ENCODE measurements at places on chromosomes 16 and 17.
A peak's percentile ranks its signal among the peaks of the same experiment; 100 is the strongest.

GRCh38 chr16:20887207-20887606 is 13.0 kb downstream of the DCUN1D3 start:
- DNase-seq = no peak

DNA sequence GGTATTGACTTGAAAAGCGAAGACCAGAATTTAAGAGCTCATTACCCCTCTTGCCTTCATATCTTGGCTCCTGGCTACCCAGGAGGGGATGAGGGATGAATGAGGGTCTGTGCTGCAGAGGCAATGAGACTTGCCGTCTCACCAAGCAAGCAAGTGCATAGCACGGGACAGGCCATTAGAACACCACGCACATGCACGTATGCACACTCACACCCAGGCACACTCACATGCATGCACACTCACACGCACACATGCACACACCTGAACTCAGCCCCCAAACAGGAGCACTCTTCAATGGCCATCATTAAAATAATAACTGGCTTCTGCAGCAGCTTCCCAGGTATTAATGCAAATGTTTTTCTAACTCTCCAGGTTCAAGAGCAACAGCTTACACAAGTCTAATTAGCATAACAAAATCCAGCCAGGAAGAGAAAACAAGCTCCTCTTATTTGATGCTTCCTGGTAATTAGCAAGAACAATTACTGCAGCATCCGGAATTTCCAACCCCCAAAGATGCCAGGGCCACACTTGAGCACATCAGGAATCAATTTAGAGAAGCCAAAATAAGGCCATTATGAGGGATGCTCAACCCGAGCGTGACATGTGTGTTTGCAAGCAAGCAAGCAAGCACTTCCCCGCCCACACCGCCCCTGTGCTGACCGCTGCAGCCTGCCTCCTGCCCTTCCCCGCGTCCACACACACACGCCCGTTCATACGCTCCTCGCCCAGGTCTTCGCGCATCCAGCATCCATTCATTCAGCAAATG is 171.6 kb upstream of the TNRC6C start:
- DNase-seq = no peak

- no peak for DNase-seq
These were observed 55.7 kb downstream of the CENPV start for GRCh38 chr17:16297367-16298139.

GRCh38 chr16:80936410-80936809 is 70.3 kb downstream of the CMC2 start:
- DNase-seq = peak; percentile 52

DNA sequence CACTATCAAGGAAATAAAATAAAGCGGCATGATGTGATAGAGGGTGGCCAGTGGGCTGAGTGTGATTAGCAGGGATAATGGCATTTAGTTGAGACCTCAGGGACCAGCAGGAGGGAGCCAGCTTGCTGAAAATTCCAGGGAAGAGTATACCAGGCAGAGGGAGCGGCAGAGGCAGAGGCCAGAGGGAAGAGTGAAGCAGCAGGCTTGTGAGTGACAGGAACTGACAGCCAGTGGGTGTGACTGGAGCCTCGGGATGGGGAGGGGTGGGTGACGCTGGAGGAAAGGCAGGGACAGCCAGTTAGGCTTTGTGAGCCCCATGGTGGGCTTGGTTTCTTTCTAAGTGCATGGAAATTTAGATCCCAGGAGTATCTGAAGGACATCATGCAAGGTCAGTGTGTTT is 209.7 kb upstream of the CACNG3 start:
- no peak for DNase-seq

- peak; percentile 12 for DNase-seq
These were observed 10.1 kb upstream of the TMEM219 start for GRCh38 chr16:29951625-29952365.

- no peak for DNase-seq
These were observed 87.0 kb downstream of the ABCC1 start for GRCh38 chr16:16036359-16036792.

DNA sequence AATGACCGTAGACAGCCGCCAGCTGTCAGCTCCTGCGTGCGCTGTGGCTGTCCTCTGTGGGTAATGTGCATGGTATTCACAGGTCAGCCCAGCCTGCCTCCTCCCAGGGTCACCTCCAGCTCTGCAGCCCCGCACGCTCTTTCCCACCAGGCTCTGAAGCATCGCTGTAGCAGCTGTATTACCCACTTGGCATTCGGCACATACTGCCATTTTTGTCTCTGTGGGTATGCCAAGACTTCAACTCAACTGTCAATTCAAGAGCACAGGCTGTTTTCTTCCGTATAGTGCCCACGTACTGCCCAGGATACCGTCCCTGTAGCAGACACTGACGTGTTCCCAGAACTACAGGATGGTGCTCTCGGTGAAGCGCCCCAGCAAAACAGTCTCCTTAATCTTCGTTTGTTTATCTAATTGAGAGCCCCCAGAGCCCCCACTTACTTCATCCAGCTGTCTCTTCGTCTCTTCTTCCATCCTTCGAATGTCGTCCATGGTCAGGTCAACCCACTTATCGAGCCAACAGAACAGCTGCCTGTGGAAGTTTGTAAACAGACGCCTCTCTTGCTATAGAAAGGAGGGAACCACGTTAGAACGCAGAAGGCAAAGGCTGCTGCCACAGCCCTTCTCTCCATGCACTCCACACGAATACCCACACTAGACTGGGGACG is 17.4 kb upstream of the INPP5K start:
- no peak for DNase-seq

GRCh38 chr17:47694581-47695428 is 844 bp downstream of the TBKBP1 start:
- DNase-seq = peak; percentile 62

DNA sequence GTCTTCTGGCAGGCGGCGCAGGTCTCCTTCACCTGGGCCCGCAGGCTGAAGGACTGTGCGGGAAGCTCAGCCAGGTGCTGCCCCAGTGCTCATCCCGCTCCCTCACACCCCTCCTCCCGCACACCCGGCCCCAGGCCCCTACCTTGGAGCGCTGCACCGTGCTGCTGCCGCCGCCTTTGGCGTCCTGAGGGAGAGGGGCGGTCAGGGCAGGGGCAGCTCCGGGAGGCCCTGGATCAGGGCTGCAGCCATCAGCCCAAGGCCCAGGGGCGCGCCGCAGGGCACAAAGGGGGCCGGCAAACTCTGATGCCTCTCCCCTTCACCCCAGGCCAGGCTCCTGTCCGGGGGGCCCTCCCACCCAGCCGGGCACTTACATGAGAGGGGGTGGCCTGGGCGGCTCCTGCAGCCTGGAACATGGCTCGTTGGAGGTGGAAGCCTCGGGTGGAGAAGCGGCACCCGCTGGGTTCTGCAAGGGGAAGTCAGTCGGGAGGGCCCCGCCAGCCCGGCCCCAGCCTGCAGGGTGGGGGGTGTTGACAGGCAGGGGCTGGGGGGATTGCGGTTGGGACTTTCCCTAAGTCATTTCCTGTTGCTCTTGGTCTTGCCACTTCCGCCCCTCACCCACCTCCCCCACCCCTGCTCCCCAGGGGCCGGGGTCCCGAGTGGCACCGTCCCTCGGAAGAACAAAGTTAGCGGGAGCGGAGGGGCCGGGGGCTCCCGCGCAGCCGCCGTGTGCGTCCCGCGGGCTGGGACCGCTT is 863 bp downstream of the LIMD2 start:
- peak; percentile 42 for DNase-seq

DNA sequence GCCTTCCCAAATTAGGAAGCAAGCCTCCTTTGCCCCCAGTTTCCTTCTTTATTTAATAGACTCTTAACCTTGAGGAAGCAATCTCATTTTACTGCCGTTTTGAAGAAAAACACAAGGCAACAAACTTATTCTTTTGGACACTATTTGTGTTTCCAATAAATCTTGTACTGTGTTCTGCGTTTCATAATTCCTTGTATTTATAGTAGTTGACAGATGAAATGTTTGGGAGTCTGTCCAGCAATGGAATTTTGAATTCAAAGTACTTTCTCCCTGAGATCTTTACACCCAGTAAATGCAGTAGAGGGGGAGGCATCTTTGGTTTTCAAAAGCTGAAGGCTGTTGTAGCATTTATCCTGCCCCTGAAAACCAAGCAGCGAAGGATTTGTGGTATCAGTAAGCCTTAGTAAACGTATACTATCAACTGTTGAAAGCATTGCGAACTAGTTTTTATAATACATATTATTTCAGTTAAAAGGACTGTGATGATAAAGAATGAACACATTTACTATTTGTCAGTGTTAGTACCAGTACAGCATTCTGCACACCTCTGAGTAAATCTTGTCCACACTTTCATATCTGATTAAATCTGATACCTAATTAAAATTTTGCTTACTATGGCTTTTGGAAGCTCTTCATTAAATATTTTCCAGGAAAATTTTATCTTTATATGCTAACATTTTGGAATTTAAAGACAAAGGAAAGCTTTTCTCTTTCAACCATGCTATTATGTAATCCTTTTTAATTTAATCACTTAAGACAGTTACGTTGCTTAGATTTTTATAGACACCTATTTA is 83.1 kb downstream of the TNRC6C start:
- DNase-seq = peak; percentile 40

DNA sequence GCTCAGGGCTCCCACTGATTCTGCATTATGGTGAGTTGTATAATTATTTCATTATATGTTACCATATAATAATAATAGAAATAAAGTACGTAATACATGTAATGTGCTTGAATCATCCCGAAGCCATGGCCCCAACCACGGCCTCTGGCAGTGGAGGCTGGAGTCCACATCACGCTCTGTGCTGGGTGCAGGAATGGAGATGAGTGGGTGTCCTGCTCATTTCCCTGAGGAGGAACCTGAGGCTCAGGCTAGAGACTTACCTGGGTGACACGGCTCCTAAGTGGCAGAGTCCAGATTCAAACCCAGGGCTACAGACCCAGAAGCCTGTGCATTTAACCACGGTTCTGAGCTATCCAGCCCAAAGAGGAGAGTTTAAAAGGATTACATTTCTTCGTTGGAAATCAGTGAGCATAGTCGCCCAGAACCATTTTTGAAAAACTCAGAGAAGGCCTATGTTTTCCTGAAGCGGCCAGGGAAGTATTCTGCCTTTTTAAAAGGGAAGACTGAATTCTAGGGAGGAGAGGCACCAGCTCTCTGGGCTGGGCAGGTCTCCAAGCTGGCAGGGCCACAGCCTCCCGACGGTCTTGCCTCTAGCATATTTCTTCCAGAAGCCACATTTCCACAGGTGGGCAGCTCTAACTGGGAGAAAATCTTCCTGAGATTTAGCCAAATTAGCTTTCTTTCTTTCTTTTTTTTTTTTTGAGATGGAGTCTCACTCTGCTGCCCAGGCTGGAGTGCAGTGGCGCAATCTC is 6.7 kb downstream of the IL4R start:
- DNase-seq = no peak

DNA sequence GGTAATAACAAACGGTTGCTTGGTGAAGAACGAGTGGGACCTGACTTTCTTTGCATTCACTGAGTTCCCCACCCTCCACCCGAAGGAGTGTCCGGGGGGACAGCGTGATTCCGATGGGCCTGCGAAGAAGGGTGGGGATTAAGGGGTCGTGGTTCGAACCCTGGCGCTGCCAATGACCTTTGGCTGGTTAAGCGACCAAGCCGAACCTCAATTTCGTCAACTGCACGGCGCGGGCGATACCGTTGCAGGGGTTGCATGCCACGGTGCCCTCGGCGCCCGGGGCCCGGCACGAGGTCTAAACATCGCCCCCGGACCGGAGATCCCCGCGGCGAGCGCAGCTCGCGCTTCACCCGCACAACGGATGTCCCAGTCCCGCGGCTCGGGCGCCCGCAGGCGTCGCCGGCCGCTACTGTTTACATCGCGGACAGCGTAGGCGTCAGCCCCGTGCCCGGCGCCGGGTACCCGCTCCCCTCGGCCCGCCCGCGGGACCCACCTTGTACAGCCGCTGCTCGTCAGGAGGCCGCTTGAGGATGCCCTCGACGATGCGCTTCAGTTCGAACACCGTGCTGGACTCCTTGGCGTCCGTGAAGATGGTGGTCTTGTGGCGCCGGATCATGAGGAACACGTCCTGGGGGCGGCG is 460 bp downstream of the ELOB start:
- peak; percentile 43 for DNase-seq

DNA sequence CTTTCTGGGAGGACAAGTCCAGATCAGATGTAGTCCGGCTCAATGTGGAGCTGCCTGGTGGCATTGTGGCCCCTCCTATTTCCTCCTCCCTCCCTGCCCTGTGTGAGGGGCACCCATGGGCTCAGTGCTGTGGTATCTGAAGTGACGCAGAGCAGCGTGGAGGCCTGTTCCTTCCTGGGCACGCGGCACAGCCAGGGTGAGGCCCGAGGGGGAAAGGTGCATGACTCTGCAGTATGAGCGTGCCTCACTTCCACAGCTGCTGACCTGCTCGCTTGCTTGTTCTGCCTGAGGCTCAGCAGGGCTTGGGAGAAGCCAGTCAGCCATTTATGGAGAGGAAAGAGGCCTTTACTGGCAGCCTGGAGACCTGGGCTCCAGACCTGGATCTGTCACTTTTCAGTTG is 11.7 kb downstream of the TMEM238L start:
- no peak for DNase-seq

DNA sequence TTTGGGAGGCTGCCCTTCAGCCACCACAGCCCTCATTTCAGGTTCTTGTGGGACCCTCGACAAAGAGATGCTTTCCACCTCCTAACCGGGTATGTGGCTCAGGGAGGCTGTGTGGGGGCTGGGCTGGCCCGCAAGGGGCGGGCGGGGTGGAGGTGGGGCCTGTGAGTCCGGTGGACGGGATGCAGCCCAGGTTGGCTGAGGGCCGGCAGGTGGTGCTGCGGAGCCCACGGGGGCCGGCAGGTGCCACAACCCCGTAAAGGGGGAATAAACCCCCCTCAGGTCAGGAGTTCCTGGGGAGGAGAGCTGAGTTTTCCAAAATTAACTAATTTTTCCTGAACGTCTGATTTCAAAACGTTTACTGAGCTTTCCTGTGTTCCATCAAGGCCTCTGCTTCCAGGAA is 4.9 kb upstream of the CIAO3 start:
- peak; percentile 43 for DNase-seq

DNA sequence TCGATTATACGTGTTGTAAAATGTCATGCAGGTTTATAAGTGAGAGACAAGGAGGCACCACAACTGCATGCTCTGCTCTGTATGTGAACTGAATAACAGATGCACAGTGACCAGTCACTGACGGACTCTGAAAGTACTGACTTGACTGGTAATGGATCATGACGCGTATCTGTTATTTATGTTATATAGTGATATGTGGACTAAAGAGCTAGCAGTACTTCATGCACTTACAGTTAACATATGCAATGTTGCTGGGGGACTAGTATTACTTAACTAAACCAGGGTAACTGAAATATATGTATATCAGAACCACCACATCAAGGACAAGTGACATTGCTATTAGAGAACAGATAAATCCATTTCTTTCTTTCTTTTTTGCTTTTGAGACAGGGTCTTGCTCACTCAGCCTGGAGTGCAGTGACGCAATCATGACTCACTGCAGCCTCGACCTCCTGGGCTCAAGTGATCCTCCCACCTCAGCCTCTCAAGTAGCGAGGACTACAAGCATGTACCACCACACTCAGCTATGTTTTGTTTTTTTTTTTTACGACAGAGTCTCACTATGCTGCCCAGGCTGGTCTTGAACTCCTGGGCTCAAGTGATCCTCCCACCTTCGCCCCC is 17.2 kb downstream of the COIL start:
- peak; percentile 57 for DNase-seq

- DNase-seq = no peak
These were observed 15.4 kb upstream of the NUBP1 start for GRCh38 chr16:10728003-10728887.

GRCh38 chr16:49799172-49799571 is 56.7 kb downstream of the ZNF423 start:
- no peak for DNase-seq

GRCh38 chr17:73592501-73592961 is 51.7 kb downstream of the SDK2 start:
- no peak for DNase-seq
